ENCODE measurements at places on chromosomes 12 and 14.

GRCh38 chr14:65210118-65210821 is 108.0 kb upstream of the MAX start:
- no peak for DNase-seq

- no peak for DNase-seq
These were observed 302.1 kb upstream of the FBXO33 start for GRCh38 chr14:39734306-39734705.

- DNase-seq = peak; percentile 70
These were observed 59.8 kb downstream of the PLEKHG3 start for GRCh38 chr14:64763801-64764621.

- no peak for DNase-seq
These were observed 16.8 kb upstream of the OAS2 start for GRCh38 chr12:112961536-112961935.

GRCh38 chr12:26279091-26279490 is 83.7 kb downstream of the SSPN start:
- DNase-seq = no peak

GRCh38 chr12:95164656-95165055 is 52.6 kb downstream of the FGD6 start:
- DNase-seq = no peak
